Activated T-cell treated with anti-CD3 and anti-CD28 coated beads, Interleukin-2, amount 50 U/mL, for 48 hours (primary cell): ENCODE measurements at places on chromosomes 5 and 9.
A peak's percentile ranks its signal among the peaks of the same experiment; 100 is the strongest.

- DNase-seq, result no peak
These were observed 24.7 kb upstream of the TNFSF8 start for GRCh38 chr9:114954956-114955582.

- peak; percentile 27 for DNase-seq
These were observed 103.6 kb upstream of the CHD1 start for GRCh38 chr5:99032234-99033013.

DNA sequence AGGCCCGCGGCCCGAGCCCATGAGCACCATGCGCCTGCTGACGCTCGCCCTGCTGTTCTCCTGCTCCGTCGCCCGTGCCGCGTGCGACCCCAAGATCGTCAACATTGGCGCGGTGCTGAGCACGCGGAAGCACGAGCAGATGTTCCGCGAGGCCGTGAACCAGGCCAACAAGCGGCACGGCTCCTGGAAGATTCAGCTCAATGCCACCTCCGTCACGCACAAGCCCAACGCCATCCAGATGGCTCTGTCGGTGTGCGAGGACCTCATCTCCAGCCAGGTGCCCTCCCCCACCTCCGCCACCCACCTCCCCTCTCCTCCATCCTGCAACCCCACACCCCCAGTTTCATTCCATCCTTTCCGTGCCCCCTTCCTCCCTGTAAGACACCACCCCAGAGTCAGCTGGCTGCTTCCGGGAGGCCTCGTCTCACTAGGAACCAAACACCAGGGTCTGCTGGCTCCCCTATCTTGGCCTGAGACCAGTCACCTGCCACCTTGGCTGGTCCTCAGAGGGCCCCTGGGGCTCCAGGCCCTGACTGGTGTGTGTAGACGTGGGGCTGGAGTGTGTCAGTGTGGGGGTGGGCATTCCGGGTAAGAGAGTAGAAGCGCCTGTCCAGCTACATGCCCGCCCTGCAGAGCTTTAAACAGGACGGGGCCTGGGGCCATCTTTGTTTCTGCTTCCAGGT lies 655 bp downstream of the GRIN1 start:
- no peak for DNase-seq

DNA sequence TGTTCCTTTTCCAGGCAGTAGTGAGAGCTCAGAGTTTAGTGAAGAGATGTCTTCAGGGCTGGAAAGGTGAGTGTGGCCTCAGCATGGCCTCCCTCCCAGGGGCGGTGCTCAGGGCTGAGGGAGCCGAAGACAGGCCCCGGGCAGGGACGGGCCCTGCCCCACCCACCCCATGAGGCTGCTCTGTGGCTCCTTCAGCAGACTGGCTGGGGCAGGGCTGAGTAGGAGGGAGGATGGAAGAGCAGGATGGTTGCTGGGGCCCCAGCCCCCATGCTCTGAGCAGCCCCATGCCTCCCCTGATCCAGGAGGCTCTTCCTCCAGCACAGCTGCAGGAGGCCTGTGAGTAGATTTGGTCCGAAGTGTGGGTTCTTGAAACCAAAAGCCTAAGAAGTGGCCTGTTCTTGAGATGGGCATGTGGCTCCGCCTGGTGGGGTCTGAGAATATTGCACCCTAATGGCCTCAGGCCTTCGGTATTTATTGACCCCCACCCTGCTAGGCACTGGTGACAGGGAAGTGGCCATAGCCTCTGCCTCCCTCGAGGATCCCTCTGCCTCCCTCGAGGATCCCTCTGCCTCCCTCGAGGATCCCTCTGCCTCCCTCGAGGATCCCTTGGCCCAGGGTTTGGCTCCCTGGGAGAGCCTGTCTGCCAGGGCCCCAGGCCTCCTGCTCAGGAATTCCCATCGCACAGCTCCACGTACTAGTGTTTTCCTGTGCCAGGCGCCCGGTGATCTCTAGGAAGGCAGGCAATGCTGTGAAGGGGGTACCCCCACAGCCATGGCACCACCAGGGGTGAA lies 65.4 kb upstream of the GARNL3 start:
- DNase-seq, result peak; percentile 88

GRCh38 chr9:6506571-6506970 lies 93.6 kb downstream of the UHRF2 start:
- DNase-seq, result no peak

GRCh38 chr9:14992081-14992480 lies 81.9 kb upstream of the FREM1 start:
- no peak for DNase-seq

DNA sequence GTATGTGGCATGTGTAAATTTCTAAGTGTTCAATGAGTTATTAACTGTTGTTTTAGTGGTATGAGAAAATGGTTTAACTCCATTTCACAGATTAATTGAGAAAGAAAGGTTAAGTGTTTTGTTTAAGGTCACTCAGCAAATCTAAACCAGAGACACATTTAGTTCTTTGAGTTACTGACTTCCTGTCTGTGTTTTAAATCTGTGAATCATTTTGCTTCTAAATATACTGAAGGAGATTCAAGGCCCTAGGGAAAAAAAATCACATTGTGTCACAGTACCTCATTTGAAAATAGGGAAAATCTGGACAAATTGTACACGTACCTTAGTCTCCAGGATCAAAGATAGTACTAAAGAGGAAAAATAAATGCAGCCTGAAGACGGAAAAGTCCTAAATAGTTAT lies 368.2 kb downstream of the TMEM161B start:
- DNase-seq, result no peak

DNA sequence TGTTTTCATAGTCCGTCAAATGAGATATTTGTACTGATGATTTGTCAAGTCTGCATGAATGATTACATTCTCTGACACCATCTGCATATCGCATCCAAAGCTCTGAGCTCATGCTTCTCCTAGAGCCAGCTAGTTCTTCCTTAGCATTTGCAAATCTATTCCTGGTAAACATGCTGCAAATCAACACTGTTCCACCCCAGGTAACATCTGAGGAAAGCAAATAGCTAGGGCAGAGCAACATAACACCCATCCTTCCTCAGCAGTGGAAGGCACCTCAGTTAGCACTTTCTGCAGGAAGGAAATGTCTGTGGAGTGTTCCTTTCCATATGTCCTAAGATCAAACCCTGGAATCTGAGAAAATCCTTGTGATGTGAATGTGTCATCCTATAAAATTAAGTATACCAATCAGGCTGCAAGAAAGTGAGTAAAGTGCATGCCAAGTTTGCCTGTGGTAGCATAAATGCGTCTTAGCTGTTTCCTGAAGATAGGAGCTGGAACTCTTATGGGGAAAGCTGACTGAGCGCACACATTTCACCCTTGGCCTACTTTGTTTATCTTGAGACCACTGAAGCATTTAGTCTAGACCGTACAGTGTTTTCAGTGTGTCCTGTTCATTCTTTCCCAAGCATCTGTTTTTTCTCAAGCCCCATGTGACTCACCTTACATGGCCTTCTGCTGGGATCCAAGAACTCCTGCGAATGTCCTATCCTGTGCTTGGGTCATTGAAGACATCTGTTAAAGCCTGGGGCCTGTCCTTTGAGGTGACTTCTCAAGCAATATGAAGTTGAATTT lies 50.9 kb upstream of the STARD4 start:
- no peak for DNase-seq

- no peak for DNase-seq
These were observed 31.6 kb downstream of the FNIP1 start for GRCh38 chr5:131765261-131765660.

GRCh38 chr9:109108318-109108717 lies 11.4 kb downstream of the TMEM245 start:
- no peak for DNase-seq

GRCh38 chr5:29779141-29779540 lies 1414.3 kb upstream of the CDH6 start:
- no peak for DNase-seq

DNA sequence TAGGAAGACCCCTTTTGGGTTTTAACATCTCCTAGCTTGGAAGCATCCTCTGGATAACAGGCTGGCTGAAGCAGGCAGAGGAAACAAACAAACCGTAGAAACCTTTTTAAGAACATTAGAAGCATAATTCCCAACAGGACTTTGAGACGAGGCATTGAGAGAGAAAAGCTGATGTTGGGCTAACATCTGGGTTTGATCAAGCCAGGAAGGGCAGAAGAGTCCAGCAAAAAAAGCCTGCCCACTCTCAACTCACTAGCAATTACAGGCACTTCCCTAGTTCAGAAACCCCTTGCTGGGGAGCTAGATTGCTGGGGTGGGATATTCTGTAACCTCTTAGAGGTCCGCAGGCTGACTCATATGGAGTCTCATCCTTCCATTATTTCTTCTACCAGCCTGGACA lies 75.4 kb upstream of the CTNNA1 start:
- DNase-seq, result no peak
